Naive thymus-derived CD8-positive, alpha-beta T cell (primary cell): ENCODE measurements at places on chromosomes 12 and 14. TPM values are rescaled to one million over a fixed set of nuclear protein-coding genes. Genes with fewer than 3 reads are reported as not detected.

CRADD gene
- total RNA-seq, result 9.9 TPM

LALBA gene
- not detected for total RNA-seq

ENDOU gene
- total RNA-seq, result not detected

GLI1 gene
- 1.9 TPM for total RNA-seq

ANO4 gene
- not detected for total RNA-seq

HNF1A gene
- total RNA-seq, result not detected

LBHD2 gene
- not detected for total RNA-seq

DTX1 gene
- total RNA-seq, result 2.8 TPM

KCNA5 gene
- total RNA-seq, result not detected

TAS2R42 gene
- total RNA-seq, result not detected

GCN1 gene
- 132 TPM for total RNA-seq

KLHL33 gene
- total RNA-seq, result 0.52 TPM

RGS6 gene
- not detected for total RNA-seq
